Stimulated activated CD4-positive, alpha-beta T cell treated with anti-CD3 and anti-CD28 coated beads, Interleukin-1b, Interleukin-23, amount 100 ng/mL, for 1 hour (primary cell): ENCODE measurements at places on chromosomes 11 and 22.

DNA sequence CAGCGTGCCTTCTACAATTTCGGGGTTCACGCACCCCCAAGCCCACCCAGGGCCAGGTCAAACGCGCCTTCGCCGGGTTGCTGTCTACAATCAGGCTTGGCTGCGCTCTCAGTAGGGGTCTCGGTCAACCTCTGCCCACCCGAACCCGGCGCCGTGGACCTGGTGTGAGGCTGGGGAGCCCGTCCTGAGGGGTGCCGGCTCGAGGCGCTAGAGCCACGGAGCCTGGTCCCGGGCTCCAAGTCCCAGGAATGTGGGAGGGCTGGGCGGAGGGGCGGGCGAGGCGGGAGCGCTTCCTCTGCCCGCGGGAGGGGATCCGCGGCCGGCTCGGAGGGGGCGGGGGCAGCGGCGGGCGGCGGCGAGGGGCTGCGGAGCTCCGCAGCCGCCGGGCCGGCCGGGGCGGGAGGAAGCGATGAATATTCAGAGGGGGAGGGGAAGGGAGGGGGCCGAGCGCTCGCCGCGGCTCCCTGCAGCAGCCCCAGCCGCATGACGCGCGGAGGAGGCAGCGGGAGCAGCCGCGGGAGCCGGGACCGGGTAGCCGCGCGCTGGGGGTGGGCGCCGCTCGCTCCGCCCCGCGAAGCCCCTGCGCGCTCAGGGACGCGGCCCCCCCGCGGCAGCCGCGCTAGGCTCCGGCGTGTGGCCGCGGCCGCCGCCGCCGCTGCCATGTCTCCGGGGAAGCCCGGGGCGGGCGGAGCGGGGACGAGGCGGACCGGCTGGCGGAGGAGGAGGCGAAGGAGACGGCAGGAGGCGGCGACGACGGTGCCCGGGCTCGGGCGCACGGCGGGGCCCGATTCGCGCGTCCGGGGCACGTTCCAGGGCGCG is at the start of gene PTPRJ:
Gene PTPRJ, plus strand, starts transcription at position 472 of the 819 bp plus-strand sequence. CDS start 354 bp downstream, outside the sequence.
- peak; percentile 19 for DNase-seq

DNA sequence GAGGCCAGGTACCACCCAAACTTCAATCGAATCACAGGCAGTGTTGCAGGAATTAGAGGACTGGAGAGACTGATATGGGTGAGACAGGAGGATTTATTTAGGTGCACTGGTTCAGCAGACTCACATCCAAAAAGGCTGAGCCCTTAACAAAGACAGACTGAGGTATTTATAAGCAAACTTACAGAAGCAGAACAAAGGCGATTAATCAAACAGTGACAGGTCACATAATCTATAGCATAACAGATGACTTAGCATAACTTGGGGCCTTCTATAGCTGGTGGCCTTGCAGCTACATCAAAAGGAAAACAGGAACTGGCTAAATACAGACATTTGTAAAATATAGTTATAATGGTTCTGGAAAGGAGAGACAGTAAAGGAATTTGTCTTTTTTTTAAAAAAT is 2.1 kb downstream of the APOBEC3B start:
- DNase-seq = no peak

DNA sequence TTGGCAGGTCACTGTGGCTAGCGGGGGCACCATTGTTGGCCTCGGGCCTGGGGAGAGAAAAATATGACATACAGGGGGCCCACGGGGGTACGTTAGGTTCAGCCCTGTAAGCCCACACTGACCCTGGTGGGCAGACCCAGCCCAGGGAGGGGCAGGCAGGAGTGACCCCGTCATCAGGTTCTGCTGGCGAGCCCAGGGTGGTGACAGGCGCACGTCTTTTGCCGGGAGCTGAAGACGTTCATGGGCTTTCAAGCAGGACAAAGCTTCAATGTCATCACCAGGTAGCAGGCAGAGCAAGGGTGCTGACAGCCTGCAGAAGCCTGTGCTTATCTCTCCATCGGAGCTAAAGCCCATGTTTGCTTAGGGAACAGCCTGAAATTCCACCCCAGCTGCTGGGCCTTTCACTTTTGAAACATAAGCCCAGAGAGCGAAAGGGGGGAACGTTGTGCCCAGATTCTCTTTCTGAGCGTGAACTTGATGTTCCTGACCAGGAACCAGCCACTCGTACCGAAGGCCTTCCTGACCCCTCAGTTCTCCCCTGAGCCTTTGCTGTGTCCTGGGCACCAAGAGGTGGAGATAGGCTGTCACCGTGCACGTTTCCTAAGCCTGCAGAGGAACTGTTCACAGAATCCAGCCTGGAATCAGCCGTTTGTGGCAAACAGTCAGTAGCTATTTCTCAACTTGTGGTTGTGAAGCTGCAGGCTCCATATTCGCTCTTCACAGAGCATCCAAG is 74.0 kb upstream of the ATXN10 start:
- no peak for DNase-seq

GRCh38 chr11:134360050-134360835 is 28.5 kb downstream of the GLB1L2 start:
- peak; percentile 39 for DNase-seq

DNA sequence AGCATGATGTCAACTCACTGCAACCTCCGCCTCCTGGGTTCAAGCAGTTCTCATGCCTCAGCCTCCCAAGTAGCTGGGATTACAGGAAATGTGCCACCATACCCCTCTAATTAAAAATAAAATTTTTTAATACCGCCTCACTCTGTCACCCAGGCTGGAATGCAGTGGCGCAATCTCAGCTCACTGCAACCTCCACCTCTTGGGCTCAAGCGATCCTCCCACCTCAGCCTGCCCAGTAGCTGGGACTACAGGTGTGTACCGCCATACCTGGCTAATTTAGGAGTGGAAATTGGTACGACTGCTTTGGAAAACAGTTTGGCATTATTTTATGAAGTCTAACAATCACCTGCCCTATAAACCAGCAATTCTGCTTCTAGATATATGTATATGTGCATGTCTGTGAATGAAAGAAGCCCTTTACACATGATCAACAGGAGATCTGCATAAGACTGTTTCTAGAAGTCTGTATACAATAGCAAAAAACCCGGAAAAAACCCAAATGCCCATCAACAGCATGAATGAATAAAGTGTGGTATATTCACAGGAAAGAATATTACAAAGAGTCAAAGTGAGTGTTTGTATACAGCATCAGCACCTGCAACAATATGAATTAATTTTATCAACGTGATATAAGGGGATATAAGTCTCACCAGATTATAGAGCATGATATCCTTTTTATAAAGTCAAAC is 16.0 kb downstream of the SLC35F2 start:
- DNase-seq = no peak
